ENCODE measurements at places on chromosomes 6 and 20.

- no peak for DNase-seq
Measured at GRCh38 chr6:36702656-36703055, 5.0 kb downstream of the RAB44 start.

- no peak for DNase-seq
Measured at GRCh38 chr6:41186031-41186562, 14.9 kb downstream of the TREML2 start.

DNA sequence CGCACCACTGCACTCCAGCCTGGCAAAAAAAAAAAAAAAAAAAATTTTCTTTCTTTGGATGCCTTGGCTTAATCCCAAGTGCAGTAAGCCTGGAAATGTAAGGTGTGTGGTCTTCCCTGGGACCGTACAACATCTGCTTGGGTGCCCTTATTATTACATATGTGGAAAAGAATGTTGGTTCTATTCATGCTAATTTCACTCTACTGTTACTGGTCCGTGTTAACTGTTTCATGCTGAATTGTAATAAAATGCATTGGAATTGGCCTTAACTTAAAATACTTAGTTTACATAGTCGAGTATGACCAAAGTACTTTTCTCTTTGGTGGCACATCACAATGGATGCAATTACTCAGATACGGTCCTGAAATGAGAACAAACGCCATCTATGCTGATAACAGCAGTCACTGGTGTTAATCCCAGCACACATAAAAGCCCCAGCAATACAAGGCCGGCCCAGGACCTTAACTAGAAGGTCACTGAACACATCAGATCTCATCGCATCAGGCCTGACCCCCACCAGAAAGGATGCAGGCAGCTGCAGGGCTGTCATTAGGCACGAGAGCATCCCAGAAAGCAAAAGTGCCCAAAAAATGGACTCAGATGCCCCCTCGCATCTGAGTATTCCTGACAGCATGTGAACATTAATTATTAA lies 1.2 kb downstream of the SERPINB6 start:
- DNase-seq: no peak

DNA sequence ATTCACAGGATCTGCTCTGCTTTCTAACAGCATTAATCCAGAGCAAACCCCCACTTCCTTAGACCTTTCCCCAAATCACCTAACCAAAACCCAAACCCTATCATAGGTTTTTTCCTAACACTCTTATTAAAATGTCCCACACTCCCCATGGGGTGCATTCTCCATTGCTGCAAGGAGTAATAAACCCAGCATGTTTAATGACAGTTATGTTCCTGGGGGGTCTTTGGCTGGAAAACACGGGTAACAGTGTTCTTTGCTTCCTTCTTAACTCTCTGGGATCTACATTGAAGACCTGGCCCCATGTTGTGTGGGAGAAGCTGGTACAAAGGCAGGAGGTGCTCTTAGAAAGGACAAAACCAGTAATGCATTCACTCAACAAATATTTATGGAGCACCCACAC lies 16.1 kb downstream of the TRIM31 start:
- no peak for DNase-seq

GRCh38 chr6:132130626-132131298 lies 179.6 kb upstream of the CCN2 start:
- no peak for DNase-seq

GRCh38 chr6:110053395-110054240 lies 75.5 kb downstream of the GPR6 start:
- no peak for DNase-seq

GRCh38 chr6:130962966-130963365 lies 100.1 kb downstream of the EPB41L2 start:
- no peak for DNase-seq

- no peak for DNase-seq
Measured at GRCh38 chr6:158311626-158312025, 639 bp upstream of the TULP4 start.

DNA sequence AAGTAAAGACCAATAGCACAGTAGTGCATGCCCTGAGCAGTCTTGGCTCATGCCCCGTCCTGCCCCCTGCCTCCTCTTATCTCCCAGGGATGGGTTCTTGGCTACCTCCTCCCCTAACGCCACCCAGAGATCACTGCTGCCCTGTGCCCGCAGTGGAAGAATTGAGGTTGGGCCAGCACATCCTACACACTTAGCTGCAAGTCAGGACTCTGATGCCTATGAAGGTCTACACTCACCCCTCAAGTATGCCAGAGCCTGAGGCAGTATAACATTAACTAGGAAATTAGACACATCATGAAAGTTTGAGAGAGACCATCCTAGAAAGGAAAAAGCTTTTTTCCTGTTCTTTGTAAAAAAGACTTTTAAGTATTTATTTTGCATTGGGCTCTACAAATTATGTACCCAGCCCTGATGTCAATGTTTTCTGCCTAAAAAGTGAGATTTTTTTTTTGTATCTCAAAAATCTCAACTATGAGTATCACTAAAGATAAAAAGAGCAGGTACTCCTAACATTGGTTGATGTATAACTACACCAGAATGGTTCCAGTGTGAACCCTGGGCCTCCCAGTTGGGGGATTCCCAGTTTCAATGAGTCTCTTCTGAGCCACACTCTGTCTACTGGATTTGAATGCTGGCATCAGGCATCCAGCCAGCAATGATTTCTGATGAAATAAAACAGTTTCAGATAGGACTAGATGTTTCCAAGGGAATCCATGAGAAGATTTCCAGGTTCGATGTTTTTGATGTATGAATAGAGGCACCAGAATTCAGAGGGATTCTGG lies 115.4 kb downstream of the ISM1 start:
- DNase-seq: no peak
